ENCODE measurements at places on chromosomes 3 and 15.
A peak's percentile ranks its signal among the peaks of the same experiment; 100 is the strongest.

DNA sequence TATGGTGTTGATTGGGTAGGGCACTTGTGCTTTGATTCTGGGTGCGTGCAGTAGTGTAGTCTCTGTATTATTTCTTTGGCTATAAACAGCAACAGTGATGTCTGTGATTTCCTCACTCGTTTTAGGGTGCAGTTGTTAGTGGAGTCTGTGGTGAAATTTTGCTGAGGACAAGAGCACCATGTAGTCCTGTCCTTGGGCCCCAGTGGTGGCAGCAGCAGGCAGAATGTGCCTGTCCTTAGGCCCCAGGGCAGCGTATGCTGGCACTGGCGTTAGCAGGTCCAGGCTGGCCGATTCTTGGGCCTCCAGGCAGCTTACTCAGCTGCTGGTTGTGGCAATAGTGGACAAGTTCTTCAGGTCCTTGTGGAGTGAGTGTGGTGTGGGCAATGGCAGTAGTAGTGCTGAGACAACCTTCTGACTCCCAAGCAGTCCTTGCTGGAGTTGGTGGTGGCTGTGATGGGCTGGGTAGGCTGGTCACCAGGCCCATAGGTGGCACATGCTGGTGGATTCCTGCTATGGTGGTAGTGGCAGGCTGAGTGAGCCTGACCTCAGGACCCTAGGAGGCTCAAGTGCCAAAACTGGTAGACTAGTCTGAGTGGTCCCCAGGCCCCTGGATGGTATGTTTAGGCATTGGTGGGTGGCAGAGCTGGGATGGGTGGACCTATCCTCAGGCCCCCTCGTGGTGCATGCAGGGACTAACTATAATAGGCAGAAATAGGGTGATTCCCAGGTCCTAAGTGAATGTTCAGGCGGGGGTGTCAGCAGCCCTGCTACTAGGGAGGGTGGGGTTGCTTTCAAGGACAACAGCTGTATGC is 56.3 kb downstream of the TNFAIP8L3 start:
- no peak for DNase-seq

- no peak for DNase-seq
Observed at GRCh38 chr15:67300266-67301025, 45.9 kb downstream of the IQCH start.

- DNase-seq: no peak
Observed at GRCh38 chr3:162780313-162780712, 1283.7 kb downstream of the OTOL1 start.

DNA sequence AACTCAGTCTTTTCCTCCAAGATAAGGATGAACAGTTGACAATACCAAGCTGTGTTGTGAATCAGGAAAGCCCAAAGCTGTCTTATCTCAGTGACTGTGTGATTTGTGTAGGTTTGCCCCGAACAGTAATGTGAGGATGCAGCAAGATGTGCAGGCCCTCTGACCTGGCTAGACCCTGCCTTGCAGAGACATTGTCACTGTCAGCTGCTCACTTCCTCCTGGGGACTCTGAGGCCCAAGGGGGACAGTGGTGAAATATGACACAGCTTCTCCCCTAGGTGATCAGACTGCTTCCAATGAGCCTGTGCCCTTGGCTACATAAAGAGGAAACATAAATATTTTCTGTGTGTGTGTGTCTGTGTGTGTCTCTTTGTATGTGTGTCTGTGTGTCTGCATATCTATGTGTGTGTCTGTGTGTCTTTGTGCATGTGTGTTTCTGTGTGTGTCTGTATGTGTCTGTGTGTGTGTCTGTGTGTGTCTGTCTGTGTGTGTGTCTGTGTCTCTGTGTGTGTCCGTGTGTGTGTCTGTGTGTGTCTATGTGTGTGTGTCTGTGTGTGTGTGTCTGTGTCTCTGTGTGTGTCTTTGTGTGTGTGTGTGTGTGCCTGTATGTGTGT is 21.7 kb downstream of the LRRK1 start:
- DNase-seq: no peak

GRCh38 chr3:104596551-104596950 is 770.2 kb upstream of the ALCAM start:
- DNase-seq: no peak

- no peak for DNase-seq
Observed at GRCh38 chr15:92884436-92885223, 15.5 kb upstream of the CHD2 start.

DNA sequence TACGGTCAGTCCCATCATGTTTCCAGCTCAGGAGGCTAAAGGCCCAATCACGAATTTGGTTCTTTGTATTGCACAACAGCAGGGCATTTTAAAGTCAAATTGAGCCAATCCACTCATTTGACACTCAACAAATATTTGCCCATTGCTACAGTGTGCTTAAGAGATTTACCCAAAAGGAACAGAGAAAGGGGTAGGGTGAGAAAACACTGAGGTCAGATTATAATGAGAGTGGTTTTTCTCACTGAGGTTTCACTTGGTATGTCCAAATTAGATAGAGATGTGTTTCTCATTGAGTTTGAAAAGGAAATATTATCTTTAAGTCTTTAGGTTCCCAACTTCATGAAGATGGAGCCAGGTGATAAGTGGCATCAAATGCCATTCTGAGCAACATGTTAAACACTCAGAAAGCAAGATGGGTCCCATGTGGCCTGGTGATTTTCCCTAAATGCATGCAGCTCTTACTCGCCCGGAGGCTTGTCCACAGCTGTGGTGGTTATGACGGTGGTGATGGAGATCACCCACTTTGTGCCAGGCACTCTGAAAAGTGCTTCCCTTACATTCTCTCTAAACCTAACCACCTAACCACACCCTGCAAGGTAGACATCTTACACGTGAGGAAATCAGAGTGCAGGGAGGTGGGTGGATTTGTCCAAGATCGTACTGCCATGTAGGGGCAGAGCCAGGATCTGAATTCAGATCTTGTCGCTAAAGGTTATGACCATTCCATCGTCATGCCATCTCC is 31.2 kb upstream of the USP3 start:
- peak; percentile 54 for DNase-seq

GRCh38 chr3:73766599-73767381 is 142.0 kb upstream of the PDZRN3 start:
- DNase-seq: no peak

DNA sequence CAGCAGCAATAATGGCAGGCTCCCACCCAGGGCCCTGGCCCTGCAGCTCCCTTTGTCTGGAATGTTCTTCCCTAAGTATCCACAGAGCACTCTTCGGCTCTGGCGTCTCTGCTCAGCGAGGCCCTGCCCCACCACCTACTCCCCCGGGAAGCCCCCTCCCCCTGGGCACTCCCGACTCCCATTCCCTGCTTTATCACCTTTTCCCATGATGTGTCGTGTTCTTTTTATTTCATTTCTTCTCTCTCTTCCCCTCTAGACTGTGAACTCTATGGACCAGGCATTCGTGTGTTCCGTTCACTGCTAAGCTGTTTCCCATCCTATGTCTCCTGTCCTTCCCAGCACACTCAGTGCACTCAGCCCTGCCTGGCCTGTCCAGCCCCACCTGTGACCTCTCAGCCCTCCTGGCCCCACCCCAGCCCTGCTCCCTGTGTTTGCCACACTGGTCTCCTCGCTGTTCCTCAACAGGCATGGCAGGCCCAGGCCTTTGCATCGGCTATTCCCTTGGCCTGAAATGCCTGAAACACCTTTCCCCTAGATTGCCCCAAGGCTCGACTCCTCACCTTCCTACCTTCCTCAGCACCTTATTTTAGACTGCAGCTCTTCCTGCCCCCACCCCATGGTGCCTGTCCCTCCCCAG is 107.4 kb downstream of the TPRA1 start:
- DNase-seq: no peak

- no peak for DNase-seq
Observed at GRCh38 chr3:136624894-136625815, 127.0 kb downstream of the STAG1 start.

- DNase-seq: no peak
Observed at GRCh38 chr15:42675021-42675420, 61.9 kb downstream of the CDAN1 start.

DNA sequence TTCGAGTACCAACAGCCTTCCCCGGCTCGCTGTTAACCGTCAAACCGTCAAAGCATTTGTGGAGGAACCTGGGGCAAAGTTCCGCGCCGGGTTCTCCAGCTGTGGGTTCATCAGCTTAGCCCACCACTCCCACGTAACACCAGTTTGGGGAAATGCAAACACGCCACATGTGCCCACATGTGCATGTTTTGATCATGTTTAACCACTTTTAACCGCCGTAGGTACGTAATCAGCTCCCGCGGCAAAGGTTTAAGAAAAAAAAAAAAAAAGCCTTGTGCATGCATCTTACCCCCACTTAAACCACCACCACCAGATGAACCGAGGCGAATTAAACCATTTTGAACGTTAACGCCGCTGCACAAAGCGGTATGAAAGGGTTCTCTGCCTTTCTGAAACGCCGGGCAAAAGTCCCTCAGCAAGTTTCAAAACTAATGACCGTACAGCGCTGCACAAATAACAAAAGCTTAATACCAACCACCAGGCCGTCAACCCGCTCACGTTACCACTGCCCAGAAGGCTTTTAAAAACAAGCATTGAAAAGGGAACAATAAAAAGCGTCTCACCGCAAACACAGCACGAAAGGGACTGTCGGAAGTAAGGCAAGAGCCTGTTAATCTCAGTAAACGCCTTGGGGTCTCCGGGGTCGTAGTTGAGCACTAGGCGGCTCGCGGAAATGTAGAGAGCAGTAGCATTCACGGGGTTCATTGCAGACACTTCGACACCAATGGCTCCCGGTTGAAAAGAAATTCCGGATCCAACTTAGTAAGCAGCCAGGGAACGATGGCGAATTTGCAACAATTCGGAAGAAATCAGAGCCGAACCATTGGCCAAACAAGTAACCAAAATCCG is 1.5 kb downstream of the MSL2 start:
- no peak for DNase-seq

DNA sequence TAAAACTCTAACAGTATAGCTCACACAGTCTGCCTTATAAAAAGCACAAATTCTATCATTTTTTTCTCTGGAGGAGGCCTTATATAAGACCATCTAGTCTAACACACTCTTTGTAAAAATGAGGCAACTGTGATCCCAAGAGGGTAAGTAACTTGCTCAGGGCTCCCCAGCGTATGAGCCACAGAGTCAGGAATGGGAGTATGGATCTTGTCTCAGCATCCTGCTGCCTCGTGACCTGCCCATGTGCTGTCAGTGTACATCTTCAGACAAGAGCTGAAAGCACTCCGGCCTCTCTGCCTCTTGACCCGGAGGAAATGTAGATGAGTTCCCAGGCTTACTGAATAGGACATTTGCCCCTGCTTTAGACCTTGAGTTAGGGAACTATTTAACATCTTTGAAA is 28.4 kb upstream of the MEF2A start:
- no peak for DNase-seq

GRCh38 chr3:37329465-37329864 is 155.1 kb upstream of the LRRFIP2 start:
- DNase-seq: no peak

DNA sequence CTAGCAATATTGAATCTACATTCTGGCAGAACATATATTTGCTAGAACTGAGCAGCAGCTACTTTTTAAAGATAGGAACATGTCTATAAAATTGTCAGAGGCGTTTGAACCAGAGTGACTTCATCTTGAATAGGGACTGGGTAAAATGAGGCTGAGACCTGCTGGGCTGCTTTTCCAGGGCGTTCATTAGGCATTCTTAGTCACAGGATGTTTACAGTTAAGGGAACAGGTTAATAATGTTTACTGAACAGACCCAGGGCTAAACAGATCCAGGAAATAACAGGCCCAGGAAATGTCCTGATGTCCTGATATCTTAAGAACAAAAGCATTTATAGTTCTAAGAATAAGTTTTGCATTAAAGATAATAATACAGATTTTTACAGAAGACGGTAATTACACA is 34.5 kb upstream of the B3GALNT1 start:
- DNase-seq: no peak

GRCh38 chr3:119579366-119580066 is at the start of gene ADPRH:
TSS of gene ADPRH (plus strand) at chr3:119579492. CDS start at chr3:119582170, 2,678 bp downstream.
- DNase-seq: no peak

DNA sequence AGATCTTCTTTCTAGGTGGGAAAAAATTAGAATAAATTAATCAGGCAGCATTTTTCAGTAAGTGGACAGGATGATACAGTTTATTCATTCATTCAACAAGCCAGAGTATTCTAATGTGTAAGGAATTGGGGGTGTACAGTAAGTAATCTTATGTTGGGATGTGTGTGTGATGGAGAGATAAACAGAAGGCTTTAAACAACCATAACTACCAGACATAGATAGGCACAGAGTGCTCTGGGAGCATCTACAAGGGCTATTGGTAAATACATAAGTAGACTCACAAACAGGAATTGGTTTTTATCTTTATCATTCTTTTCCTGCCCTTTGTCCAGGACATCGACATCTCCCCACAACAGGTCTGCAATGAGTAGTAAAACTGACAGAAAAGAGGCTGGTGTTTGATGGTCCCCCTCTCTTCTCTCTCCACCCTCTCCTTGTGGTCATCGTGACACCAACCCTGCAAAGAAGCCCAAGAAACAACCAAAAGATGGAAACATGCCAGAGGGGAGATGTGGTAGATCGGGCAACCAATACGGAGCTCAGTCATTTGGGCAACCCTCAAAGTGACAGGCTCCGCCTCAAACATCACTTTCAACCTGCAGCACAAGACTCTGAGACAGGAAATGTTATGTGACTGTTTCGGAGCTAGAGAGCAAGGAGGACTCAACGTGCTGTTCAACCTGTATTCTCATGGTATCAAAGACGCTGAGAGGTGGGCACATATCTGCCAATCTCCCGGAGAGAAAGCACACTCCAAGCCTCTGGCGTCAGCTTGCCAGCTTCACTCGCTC is 28.7 kb upstream of the B3GNT5 start:
- no peak for DNase-seq

DNA sequence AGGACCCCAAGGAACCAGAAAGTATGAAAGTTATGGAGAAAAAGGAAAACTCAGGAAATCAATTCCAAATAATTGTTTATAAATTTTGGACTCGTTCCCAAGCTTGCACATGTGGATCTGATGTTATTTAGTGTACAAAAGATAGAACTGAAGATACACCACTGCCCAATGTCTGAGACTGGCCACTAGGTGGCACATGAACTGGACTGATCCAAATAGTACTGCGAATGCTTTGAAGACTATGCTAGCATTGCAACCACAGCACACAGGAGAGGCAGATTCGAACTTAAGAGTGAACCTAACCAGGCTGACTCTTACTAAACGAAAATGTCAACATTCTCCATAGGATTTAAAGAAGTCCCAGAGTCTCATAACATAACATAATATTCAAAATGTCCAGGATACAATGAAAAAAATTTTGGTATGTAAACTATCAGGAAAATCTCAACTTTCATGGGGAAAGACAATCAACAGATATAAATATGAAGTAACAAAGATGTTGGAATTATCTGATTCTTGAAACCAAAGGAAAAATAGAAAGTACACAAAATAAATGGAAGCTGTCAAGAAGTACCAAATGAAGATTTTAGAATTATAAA is 596.7 kb downstream of the FGF12 start:
- no peak for DNase-seq

GRCh38 chr15:45701108-45701507 is 66.3 kb downstream of the SQOR start:
- no peak for DNase-seq

Data from DMS79 (cell line).